ENCODE measurements at places on chromosomes 13 and 19.

GRCh38 chr19:2663920-2664571 is 38.4 kb downstream of the GNG7 start:
- no peak for DNase-seq

- DNase-seq: no peak
Observed at GRCh38 chr19:2288818-2289713, 7.1 kb upstream of the PEAK3 start.

GRCh38 chr13:21817878-21818277 is 147.0 kb downstream of the FGF9 start:
- DNase-seq: no peak

- DNase-seq: peak; percentile 67
Observed at GRCh38 chr19:12194827-12195731, 32.2 kb downstream of the ZNF136 start.

DNA sequence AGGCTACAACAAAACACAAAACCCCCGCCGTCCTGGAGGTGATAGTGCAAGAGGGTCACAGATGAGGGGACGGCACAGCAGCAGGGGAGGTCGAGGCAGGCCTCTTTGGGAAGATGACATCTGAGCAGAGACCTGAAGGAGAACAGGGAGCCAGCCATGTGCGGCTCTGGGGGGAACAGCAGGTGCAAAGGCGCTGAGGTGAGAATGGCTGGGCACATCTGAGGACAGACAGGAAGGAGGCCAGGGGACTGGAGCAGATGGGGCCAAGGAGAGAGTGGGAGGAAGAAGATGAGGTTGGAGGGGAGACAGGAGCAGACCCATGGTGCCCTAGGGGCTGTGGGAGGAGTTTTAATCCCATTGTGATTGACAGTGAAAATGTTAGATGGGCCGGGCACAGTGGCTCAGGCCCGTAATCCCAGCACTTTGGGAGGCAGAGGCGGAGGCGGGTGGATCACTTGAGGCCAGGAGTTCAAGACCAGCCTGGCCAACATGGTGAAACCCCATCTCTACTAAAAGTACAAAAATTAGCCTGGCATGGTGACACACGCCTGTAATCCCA is 1.8 kb upstream of the CKM start:
- DNase-seq: no peak

GRCh38 chr13:49319551-49319950 is 71.8 kb downstream of the CDADC1 start:
- DNase-seq: no peak

DNA sequence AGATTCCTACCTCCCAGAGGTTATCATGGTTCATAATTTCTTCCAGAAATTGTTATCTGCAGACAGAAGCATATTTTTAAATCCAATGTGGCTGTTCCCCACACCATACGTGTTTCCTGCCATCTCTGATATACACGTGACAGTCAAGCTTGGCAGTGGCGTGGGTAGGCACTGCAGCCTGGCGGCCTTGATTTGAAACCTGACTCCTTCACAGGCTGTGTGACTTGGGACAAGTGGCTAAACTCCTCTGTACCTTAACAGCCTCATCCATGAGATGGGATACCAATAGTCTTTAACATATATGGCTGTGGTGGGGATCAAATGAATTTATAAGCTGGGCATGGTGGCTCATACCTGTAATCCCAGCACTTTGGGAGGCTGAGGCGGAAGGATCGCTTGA is 33.2 kb downstream of the DPF1 start:
- no peak for DNase-seq

- peak; percentile 33 for DNase-seq
Observed at GRCh38 chr19:807627-808422, 10.6 kb downstream of the PTBP1 start.

DNA sequence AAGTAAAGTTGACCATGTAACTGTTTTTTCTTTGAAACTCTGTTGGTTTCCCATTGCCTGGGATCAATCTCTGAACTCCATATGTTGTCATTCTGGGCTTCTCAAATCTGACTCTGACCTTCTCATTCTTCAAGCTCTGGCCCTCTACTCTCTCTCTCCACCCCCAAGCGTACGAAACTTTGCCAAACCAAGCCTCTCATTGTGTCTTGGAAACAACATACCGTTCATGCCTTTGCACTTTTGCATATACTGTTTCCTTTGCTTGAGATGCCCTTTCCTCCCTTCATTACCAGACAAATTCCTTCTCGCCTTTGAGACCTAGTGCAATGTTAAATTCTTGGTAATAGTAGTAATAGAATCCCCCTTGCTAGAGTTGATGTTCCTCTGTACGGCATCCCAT is 113.7 kb downstream of the OLFM4 start:
- no peak for DNase-seq

DNA sequence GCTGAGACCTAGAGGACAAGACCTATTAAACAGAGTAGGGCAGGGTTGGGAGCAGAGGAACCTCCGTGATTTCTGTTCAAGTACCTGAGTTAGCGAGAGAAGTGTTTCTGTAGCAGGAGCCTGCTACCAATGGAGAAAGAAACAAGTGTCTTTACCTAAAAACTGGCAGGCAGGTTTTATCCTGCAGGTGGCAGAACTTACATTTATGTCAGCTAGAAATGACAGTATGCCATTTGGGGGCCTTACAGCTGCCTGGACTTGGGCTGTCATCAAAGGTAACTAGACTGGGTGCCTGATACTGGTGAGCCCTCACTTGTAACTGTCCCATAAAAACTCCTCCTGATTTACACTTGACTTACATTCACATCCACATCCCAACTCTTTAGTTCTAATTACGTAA is 185.3 kb upstream of the MIR17HG start:
- peak; percentile 29 for DNase-seq

GRCh38 chr19:29328586-29328985 is 115.6 kb upstream of the UQCRFS1 start:
- no peak for DNase-seq

DNA sequence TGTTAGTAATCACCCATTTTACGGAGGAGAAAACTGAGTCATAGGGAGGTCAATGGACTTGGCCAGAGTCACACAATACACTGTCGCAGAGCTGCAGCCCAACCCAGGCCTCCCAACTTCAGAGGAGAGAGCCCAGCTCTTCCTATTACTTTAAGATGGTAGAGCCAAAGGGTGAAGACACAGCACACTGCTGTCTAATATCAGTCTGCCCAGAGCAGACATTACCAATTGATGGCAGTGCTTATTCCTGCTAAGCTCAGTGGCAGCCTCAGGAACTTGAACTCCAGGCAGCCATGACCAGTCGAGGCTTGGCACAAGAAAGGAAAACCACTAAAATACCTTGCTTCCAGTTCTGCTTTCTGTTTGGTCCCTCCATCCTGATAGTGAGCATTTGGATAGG is 18.4 kb downstream of the TMEM150B start:
- no peak for DNase-seq

- DNase-seq: no peak
Observed at GRCh38 chr13:25715760-25716159, 336.1 kb downstream of the SHISA2 start.

DNA sequence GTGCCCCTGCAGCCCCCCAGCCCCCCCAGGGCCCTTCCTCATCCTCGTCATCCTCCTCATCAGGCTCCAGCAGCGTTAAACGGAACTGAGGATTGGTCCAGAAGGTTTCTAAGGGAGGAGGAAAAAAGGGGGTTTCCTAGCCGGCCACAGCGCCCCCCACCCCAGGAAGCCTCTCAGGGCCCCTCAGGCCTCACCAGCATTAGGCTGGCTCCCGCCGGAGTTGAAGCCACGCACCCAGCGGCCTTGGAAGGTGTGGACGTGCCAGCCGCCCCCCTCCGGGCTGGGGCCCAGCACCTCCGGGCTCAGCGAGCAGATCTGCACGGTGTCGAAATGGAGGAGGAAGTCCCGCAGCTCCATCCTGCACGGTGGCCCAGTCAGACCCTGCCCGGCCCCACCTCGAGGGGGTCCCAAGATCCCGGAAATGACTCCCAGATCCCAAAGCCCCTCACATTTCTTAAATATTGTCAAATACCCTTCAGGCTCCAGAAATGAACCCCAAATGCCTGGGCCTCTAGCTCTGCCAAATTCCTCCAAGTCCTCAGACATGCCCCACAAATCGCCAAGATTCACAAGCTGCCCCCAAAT is 6.9 kb downstream of the CAPN12 start:
- DNase-seq: no peak
